ENCODE measurements at places on chromosomes 1 and 21.

GRCh38 chr1:231057410-231057809 is 17.4 kb upstream of the FAM89A start:
- DNase-seq = no peak

GRCh38 chr1:62356257-62356835 is 37.1 kb upstream of the KANK4 start:
- DNase-seq = peak; percentile 86

GRCh38 chr1:147633759-147634158 is 36.6 kb downstream of the ACP6 start:
- no peak for DNase-seq

DNA sequence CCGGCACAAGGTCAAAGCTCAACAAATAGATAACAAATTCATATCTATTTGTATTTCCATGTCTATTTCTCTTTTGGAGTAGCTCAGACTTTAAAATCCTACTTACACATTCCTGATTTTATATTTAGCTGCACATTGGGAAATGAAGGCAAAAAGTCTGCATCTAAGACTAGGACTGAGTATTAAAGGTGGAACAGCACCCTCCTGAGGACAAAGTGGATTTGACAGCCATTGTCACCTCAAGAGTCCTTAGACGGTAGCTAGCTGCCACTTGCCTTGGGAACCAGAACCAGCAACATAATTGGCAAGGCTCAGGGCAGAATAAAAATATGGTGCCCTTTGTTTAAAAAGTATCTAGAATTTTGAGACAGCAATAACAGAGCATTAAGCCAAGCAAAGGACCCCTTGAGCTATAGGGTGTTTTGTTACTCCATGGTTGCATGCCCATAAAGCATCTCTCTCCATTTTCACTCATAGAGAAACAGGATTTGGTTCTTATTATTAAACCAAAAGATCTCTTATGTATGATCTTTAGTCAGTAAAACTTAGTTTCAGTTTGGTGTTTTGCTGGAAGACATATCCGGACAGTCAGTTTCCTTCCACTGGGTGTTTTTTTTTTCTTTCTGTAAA is 30.0 kb upstream of the SGIP1 start:
- DNase-seq = peak; percentile 74

DNA sequence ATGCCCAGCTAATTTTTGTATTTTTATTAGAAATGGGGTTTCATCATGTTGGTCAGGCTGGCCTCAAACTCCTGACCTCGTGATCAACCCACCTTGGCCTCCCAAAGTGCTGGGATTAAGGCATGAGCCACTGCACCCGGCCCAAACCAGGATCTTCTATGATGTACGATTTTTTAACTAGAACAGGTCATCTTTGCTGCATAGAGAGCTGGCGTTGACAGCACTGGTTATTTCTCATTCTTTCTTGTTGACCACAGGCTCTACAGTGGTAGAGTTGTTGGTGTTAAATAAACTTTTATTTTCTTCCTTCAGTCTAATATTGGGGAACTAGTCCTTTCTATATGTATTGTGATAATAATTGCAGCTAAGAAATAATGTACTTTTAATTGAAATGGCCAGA is 3.8 kb upstream of the MAB21L3 start:
- DNase-seq = peak; percentile 55

DNA sequence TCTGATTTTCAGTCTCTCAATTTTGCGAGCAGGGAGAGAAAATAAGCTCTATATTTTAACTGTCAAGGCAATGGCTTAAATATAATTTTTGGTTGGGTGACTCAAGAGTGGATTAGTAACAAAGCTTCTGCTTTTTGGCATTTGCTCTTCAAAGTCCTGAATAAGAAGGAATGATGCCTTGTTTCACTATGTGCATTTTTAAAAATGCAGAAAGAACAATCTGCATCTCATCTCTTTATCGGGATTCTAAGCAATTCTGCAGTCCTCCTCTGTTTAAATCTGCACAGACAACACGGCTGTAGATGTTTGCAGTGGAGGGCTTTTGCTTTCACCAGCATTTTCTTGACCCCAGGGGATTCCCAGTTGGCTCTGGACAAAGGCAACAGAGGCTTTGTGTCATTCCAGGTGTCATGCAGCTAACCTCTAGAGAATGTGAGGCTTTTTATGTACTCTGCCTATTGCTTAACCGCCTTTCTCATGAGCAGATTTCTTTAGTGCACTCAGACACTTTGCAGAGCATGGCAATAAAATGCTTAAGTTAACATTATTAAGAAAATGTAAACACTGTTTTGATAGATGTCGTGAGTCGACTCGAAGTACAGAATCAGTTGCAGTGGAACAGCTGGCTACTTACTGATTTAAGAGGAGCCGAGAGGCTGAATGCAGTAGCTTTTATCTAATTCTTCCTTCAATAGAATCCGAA is 783.2 kb upstream of the NEGR1 start:
- DNase-seq = no peak

Data from fibroblast of skin of abdomen (primary cell).